ENCODE measurements at places on chromosomes 2 and 18.

GRCh38 chr18:33581856-33582255 lies 3.8 kb downstream of the ASXL3 start:
- no peak for DNase-seq

DNA sequence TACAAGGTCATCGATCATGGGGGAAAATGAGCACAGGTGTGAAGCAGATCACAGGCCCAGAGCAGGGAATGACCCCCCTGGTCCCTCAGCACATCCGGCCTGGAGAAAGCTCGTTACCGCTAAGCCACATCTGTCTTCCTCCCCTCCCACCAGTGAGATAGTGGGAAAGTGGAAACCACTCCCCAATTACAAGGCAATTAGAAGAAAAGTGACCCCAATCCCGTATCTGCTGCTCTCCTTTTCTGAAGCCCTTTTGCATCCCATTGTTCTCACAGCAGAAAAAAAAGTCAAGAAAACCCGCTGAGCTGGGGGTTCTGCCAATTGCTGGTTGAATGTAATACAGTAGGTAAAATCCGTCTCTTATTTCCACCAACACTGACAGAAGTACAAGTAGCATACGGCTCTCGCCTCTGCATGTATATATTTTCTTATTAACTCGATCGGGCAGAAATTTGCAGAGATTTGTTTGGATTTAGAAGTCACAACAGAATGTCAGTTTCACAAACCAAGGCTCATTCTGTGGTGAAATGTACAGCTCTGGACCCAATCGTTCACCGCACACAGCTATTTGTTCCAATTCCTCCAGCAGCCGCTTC lies 287.0 kb downstream of the TCF4 start:
- no peak for DNase-seq

- DNase-seq: no peak
These were observed 34.3 kb downstream of the KIF1A start for GRCh38 chr2:240785424-240786335.

GRCh38 chr2:58047373-58047935 lies 848 bp downstream of the VRK2 start:
- DNase-seq: no peak

DNA sequence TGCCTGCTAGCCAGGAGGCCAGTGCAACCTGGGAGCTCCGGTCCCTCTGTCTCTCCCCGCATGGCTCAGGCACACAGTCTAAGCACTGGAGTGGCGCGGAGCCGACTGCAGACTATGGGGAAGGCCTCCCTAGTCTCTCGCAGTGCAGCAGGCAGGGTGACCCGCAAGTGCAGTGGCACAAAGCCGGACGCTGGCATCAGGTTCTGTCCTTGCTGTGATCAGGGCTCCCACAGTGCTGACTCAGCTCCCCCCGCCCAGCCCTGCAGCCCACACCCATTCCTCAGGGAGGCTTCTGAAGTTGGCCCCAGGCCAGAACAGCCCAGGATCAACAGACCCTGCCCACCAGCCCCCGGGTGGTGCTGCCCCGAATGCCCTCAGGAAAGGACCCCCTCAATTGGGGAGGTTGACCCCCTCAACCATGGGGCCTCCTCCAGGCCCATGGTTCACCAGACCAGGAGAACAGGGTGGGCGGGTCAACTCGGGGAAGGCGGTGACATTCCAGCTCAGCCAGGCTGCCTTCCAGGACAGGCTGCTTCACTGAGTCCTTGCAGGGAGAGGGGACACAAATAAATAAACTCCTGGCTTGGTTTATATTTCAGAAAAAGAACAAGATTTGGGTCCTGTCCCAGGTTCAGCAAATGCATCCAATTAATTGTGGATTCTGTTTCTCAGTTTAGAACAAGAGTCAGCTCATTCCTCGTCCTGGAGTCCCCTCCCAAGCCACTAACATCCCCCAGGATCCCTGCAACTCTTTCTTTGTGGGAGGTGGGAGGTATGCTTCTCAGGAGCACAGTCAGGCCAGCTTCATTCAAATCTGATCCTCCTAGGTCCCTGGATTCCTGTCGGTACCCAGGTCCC lies 12.2 kb downstream of the BIN1 start:
- DNase-seq: no peak

DNA sequence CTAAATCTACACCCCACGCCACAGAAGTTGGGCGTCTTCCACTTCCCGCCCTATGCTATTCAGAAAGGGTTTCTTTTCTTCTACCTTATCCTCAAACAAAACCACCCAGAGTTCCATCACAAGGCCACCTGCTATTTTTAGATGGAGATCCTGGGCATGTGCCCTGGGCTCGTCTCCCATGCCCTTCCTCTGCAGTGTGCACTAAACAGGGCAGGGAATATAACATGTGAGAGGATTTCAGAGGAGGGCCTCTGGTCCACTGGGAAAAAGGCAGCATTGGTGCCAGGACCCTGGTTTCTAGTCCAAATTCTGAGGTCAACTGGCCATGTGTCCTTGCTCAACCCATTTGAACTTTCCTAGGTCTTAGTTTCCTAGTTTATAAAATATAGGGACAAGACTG lies 320.0 kb downstream of the NCKAP5 start:
- DNase-seq: no peak

DNA sequence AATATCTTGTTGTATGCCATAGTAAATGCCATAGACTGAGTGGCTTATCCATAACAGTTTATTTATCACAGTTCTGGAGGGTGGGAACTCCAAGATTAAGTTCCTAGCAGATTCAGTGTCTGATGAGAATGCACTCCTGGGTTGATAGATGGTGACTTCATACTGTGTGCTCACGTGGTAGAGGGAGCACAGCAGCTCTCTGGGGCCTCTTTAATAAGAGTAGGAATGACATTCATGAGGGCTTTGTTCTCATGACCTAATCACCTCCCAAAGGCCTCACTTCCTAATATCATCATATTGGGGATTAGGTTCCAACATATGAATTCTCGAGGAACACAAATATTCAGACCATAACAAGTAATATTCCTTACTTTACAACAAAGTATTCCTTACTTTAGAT lies 98.1 kb upstream of the SH3BP4 start:
- no peak for DNase-seq

- DNase-seq: no peak
These were observed 133.8 kb downstream of the MEIS1 start for GRCh38 chr2:66568650-66569300.

GRCh38 chr2:9652898-9653479 lies 22.2 kb upstream of the YWHAQ start:
- no peak for DNase-seq

GRCh38 chr2:64602436-64602835 lies 51.3 kb downstream of the SERTAD2 start:
- no peak for DNase-seq

- no peak for DNase-seq
These were observed 431.9 kb upstream of the HS6ST1 start for GRCh38 chr2:128750328-128751165.

DNA sequence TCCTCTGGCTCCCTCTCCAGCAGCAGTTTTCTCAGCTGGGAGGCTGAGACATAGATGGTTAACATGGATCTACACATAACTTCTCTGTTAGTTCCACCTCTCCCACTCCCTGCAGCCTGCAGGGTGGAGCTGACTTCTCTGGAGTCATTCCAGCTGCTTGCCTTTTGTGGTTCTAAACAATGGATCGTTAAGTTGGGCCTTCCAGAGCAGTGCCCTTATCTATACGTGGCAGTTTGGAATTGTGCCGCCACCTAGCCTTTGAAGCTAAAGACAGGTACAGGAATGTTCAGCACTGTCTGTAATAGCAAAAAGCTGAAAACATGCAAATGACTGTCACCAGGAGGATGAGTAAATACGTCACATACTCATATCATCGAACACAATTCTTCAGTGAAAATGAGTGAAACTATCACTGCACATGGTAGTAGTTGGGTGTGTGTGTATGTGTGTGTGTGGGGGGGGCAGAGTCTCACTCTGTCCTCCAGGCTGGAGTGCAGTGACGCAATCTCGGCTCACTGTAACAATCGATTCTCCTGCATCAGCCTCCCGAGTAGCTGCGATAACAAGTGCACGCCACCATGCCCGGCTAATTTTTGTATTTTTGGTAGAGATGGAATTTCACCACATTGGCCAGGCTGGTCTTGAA lies 50.3 kb downstream of the SH2D6 start:
- no peak for DNase-seq

GRCh38 chr2:170449034-170449433 lies 266.1 kb upstream of the SP5 start:
- DNase-seq: no peak

GRCh38 chr2:234881413-234882241 lies 70.2 kb upstream of the SH3BP4 start:
- peak; percentile 17 for DNase-seq

DNA sequence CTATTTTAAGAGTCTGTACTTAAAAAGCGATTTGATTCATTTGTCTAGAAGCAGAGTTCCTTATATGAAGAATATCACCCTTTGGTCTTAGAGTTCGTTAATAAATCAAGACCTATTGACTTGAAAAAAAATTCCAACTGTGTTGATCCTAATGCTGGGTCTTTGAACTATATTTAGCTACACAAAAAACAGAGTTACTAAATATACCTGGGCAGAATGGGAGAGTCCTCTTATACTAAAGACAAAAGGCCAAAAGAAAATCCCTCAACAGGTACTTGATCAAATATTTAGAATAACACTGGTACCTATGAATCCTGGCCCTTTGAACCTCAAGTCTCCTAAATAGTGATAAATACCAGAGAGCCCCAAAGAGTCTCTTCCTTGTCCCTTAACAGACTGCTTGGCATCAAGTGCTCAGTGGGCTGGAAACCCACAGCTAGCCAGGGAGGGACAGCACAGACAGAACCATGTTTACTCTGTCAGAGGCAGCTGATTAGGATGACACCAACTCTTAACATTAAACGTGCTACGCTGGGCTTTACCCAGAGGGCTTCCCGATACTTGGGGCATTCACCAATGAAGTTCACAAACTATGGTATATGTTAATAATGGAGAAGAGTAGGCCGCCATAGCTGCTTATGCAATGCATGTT lies 95.1 kb downstream of the FIGN start:
- no peak for DNase-seq

GRCh38 chr2:164840458-164840929 lies 1.1 kb downstream of the COBLL1 start:
- DNase-seq: peak; percentile 37

- DNase-seq: no peak
These were observed 122.5 kb downstream of the RNF152 start for GRCh38 chr18:61770279-61770678.

- no peak for DNase-seq
These were observed at the start of gene PAX8 for GRCh38 chr2:113278742-113279139. PAX8 (minus strand) TSS chr2:113278921; CDS start chr2:113278394, 527 bp downstream.

DNA sequence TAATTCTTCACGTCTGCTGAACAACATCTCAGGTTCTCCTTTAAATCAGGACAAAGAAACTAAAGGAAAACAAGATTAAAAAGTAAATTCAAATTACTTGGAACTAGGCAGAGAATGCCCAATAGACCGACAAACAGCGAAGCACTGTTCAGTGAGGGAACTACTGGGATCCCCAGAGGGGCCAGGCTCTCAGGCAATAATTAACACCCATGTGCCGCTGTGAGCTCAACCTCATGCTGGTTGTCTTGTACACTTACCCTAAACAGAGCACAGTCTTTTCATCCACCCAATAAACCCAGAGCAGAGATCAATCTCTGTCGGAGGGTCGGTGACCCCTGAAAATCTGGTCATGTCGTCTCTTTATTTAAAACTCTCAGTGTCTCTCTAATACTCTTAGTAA lies 229.9 kb upstream of the CRIM1 start:
- no peak for DNase-seq

- DNase-seq: no peak
These were observed 202.9 kb upstream of the TPO start for GRCh38 chr2:1210352-1210751.

- no peak for DNase-seq
These were observed 7.4 kb upstream of the MTERF4 start for GRCh38 chr2:241109210-241110088.

GRCh38 chr2:196233021-196233804 lies 61.8 kb upstream of the STK17B start:
- no peak for DNase-seq

DNA sequence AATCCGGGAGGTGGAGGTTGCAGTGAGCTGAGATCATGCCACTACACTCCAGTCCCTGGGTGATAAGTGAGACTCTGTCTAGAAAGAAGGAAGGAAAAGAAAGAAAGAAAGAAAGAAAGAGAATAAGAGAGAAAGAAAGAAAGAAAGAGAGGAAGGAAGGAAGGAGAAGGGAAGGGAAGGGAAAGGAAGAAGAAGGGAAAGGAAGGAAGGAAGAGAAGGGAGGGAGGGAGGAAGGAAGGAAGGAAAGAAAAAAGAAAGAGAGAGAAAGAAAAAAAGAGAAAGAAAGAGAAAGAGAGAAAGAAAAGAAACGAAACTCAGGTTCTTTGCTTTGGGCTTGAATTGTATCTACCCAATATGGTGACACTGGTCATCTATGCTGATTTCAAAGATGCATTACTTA lies 102.3 kb upstream of the GATA6 start:
- no peak for DNase-seq

Data from CD4-positive, alpha-beta T cell treated with Interferon gamma for 1 hour (primary cell).